ENCODE measurements at places on chromosomes 1 and 21.

DNA sequence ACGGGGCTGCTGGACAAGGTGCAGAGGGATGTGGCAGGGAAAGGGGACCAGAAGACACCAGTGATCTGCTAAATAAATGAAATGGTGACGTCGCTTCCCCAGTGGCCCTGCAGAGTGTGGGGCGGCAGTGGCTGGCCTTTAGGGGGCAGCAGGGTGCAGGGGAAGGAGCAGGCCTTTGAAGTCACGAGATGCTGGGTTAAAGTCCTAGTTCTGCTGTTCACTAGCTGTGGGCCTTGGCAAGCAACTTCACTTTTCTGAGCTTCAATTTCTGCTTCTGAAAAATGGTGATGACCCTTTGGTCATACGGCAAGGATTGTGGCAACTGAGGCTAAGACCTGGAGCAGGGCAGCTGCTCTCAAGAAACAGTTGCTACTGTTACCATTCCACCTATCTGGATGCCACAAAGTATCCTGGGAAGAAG is 9.2 kb upstream of the GALE start:
- peak; percentile 63 for DNase-seq

DNA sequence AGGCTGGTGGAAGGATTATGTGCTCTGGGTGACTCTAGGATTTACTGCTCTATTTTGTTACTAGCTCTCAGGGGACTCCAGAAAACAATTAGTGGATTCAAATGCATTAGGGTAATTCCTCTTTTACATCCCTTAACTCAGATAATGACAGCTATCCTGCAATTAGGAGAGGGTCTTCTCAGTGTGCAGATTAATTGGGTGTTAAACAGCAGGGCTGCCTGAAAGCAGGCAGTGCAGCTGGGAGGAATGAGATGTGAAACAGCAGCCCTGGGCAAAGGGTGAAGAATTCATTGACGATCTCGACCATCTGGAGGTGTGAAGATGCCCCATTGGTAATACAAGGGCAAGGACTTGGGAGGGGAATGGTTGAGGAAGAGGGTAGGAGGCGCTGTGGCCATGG is 66.1 kb downstream of the HTR6 start:
- no peak for DNase-seq

GRCh38 chr1:11514366-11514765 is 35.4 kb downstream of the DISP3 start:
- DNase-seq = no peak

DNA sequence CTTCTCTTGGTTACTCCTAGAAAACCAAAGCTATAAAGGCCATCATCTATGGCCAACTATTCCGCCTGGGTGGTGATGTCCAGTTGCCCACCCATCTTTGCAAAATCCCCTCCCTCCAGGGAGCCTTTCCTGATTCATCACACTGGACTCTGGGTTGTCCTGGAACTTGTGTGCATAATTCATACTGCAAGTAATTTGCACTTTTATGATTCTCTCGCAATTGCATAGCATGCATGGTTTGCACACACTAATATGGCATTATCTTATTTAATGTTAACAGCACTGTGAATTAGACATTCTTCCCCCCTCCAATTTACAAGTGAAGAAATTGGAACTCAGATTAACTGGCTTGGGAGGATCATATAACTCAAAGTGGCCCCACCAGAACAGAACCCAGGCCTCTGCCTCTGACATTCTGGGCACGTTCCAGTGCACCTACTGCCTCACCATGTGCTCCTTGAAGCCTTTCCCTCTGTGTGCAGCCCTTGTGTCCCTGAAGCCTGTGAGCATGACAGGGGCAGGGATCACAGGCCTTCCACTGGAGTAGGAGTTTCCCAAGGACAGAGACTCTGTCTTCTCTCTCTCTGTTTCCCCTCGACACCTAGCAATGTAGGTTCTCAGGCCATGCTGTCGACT is 98.9 kb upstream of the IPO9 start:
- DNase-seq = no peak

- DNase-seq = no peak
Observed at GRCh38 chr1:208185801-208186231, 58.4 kb downstream of the PLXNA2 start.

DNA sequence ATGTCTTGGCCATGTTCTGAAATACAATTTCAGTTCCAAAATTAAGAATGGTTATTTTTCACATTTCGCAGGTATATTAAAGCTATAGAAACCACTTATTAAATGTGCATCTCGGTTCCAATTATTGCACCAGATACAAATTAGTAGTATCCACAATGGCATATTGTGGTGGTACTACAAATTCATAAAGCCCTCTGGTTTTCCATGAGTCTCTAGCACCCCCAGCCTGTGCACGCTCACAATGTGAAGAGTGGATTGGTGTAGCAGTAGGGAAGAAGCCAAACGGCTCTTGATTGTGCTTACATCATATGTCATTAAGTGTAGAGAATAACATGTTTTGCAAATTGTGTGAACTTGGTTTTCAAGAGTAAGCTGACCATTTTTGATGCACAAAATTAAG is 1.9 kb upstream of the BRINP3 start:
- DNase-seq = no peak

DNA sequence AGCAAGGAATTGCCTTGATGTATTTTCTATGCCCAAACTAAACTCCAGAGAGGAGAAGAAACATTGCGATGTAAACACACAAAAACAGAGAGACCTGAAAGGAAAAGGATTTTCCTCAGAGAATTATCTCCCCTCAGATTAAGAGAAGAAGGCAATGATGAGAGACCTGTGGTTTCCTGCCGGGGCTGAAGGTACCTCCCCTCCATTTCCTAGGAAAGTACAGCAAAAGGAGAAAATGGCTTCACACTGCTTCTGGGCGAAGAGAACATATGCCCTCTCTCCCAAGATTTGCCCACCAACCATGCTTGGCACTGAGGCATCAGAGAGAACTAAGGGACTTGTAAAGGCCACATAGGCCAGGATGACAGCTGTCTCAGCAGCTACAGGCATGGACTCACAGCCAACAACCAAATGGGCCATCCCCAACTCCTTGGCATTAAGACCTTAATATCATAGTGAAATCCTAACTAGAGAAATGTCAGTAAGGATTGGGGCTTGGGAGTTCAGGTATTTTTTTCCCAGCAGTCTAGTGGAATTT is 523.0 kb downstream of the PTPRC start:
- DNase-seq = no peak

GRCh38 chr1:209850342-209850979 is 22.7 kb downstream of the UTP25 start:
- no peak for DNase-seq

- DNase-seq = no peak
Observed at GRCh38 chr1:78292361-78292760, 198.4 kb upstream of the PTGFR start.

DNA sequence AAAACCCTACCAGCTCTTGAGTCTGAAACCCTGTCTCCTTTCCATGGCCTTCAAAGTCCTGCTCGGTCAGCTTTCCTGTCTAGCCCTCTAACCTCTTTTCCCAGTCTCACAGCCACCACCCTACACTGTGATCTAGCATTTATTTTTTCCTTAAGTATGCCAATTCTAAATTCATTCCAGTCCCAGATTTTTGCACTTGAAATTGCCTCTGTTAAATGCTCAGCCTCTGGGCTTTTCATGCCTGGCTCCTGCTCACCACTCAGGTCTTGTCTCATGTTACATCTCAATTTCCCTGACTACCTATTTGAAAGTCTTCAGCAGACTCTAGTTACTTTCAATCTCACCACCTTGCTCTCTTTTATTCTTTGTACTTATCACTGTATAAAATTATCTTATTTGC is 176.2 kb downstream of the ADGRL4 start:
- no peak for DNase-seq

DNA sequence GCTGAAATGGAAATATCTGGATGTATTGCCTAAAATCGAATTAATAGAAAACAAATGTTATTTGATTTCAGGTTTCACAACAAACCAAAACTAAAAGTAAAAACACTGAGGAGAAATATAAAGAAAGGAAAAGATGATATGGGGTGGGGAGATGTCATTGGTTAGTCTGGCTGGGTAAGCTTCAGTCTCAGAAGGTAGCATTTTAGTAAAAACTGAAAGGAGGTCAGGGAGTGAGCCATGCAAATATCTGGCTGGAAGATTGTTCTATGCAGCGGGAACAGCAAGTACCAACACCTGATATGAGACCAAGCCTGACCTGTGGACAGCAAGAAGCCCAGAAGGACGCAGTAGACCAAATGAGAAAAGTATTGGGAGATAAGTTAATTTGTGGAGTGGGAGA is 264.6 kb downstream of the LRRC40 start:
- DNase-seq = no peak

DNA sequence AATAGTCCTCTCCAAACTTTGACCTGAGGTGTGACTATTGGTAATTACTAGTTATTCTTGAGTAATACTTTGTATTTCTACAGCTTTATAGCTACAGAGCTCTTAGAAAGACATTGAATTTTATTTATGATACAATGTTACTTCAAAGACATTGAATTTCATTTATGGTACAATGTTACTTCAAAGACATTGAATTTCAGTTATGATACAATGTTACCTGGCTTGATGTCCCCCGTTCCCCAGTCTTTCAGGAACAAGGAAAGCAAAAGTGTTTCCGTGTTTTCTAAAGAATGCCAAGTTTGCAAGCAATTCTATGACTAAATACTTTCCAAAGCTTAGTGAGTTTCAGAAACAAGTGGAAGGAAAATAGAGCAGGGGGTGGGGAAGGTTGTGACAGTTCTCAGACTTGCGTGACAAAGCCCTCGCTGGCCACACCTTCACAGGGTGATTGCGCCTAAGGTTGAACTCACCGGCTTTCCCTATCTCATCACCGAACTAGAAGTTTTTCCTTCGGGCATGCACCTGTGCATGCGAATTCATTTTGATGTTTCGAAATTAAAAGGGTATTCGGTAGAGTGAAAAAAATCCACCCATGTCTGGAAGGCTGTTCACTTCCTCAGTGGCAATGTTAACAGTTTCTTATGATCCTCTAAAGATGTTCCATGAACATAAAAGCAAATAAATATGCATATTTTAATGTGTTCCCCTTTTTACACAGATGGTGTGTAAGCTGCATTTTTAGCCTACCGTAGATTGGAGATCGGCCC is 909 bp upstream of the PAXBP1 start:
- DNase-seq = no peak

- DNase-seq = no peak
Observed at GRCh38 chr1:159835862-159836525, 9.3 kb downstream of the SLAMF8 start.

GRCh38 chr1:175195798-175196197 is 3.2 kb upstream of the KIAA0040 start:
- no peak for DNase-seq

GRCh38 chr1:59361766-59362165 is 64.9 kb downstream of the FGGY start:
- no peak for DNase-seq

DNA sequence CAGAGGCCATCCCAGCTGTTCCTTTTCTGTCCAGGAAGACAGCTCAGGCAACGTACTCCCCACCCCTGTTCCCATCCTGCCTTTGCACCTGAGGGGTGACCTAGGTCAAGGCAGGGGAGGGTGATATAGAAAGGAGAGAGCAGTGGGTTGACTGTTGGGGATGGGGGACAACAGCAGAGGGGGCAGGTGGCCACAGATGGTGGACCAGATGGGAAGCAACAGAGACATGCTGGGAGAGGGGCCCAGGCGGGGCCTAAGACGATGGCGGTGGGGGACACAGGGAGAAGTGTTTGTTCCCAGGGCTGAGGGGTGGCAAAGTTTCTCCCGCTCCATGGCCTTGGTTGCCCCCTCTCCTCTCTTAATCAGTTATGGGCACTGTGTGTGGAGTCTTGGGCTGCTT is 6.3 kb downstream of the CELSR2 start:
- DNase-seq = no peak

DNA sequence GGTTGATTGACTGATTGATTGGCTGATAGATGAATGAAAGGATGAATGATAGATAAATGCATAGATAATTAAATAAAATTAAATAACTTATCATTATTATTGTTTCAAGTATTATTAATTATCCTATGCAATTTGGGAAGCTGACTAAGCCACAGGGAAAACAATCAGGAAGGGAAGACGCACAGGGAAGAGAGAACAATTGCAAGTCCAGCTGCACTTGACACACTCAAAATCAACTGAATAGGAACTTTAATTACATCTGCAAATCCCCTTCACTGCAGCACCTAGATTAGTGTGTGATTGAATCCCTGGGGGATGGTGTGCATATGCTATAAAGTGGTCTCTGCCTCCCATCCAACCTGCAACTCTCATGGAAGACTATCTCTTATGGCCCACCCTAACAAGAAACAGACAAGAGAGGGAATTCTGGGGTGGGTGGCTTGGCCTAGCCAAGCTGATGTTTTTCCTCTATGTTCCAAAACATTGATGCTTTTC is 161.1 kb upstream of the FGGY start:
- DNase-seq = no peak

- no peak for DNase-seq
Observed at GRCh38 chr1:64469116-64469976, 583 bp upstream of the CACHD1 start.

GRCh38 chr1:230808281-230808872 is 59.9 kb downstream of the C1orf198 start:
- no peak for DNase-seq

- no peak for DNase-seq
Observed at GRCh38 chr1:101148980-101149379, 87.8 kb upstream of the S1PR1 start.

GRCh38 chr1:57724535-57724934 is 300.7 kb upstream of the DAB1 start:
- DNase-seq = no peak

- DNase-seq = no peak
Observed at GRCh38 chr1:201405484-201405831, 6.3 kb upstream of the LAD1 start.

DNA sequence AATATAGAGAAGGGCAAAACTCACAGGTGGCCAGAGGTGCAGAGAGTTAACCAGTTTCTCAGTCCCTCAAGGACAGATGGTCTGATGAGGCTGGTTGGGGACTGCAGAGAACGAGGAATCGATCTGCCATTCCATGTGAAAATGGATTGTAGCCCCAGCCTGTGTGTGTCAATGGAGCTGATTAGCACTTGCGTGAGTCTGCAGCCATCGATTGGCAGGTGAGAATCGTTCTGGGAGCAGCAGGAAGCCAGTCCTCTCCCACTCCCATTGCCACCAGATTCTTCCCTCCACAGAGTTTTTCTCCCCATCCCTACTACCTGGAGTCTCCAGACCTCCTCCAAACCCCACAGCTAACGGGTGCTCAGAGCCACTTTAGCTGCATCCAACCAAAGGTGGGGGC is 18.3 kb upstream of the PSMB2 start:
- DNase-seq = no peak

GRCh38 chr1:10623686-10624145 is 149.0 kb downstream of the PEX14 start:
- DNase-seq = no peak

- DNase-seq = no peak
Observed at GRCh38 chr1:203597331-203598090, 29.1 kb upstream of the ATP2B4 start.

DNA sequence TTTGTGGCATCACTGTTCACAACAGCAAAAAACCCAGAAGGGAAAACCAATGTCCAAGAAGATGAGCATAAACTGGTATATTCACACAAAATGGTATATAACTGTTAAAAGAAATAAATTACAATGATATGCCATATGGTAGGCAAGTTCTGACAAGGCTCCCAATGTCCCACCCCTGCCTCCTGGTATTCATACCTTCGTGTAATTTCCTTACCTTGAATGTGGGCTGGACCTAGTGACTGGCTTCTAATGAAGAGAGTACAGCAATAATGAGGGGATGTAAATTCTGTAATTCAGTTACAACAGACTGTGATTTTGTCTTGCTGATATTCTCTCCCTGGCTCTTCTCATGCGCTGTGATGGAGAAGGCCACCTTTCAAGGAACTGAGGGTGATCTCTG is 9.3 kb downstream of the ANKRD45 start:
- DNase-seq = no peak
